ENCODE measurements at places on chromosomes 12 and 14.
A peak's percentile ranks its signal among the peaks of the same experiment; 100 is the strongest.

DNA sequence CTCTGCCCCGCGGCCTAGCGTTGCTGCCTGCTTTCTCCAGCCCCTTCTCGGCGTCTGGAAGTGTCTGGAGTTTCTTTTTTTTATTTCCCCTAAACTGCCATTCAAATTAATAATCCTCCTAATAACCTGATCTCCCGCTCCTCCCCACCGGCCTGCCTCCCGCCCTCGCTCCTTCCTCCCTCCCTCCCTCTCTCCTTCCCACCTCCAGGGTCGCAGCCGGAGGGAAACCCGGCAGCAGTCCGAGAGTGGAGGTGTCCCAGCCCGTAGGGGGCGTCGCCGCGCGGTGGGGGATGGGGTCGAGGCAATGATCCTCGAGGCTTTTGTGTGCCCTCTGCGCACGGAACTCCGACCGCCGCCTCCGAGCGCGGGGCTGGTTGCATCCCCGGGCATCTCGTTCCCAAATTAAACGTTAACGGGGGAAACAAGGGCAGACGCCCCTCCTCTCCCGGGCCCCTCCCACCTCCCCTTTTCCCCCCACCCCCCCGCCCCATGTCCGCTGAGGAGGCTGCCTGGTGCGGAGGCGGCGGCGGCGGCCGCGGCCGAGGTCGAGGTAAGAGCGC lies 1.0 kb upstream of the SOCS2 start:
- peak; percentile 74 for DNase-seq

- no peak for DNase-seq
Measured at GRCh38 chr12:3455312-3455711, 35.7 kb upstream of the PRMT8 start.

GRCh38 chr14:103081951-103082350 lies 2.1 kb upstream of the LBHD2 start:
- DNase-seq, result no peak

- no peak for DNase-seq
Measured at GRCh38 chr12:108911915-108912314, 32.0 kb downstream of the DAO start.

DNA sequence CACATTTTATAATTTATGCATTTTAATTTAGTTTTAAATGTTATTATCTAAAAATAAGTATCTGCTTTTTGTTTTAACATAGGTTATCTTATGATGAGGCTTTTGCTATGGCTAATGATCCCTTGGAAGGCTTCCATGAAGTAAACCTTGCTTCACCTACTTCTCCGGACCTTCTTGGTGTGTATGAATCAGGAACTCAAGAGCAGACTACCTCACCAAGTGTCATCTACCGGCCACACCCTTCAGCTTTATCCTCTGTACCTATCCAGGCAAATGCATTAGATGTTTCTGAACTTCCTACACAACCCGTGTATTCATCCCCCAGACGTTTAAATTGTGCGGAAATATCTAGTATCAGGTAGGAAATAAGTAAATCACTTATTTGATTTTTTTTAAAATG lies 16.6 kb downstream of the RAB3IP start:
- DNase-seq, result no peak
